ENCODE measurements at places on chromosomes 7 and 10.

- DNase-seq, result no peak
These were observed 62.8 kb downstream of the CFAP46 start for GRCh38 chr10:132879408-132880127.

GRCh38 chr10:70271996-70272924, 11.5 kb downstream of the NPFFR1 start:
- no peak for DNase-seq

DNA sequence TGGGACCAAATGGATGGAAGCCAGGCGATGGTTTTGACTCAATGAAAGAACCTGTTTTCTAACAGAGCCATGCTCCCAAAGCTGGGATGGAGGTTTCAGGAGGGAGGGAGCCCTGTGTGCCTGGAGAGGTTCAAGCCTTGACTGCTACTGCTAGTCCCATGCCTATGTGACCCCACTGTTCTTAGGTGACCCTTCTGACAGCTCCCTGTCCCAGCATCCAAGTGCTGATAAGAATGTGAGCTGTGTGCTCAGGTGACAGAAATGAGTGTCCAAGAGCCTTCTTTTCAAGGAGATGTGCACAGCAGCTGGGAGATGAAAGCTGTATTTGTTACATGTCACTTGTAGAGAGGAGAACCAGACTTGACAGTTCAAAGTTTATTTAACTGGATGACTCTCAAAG, 595.4 kb downstream of the GALNT17 start:
- DNase-seq, result no peak

- no peak for DNase-seq
These were observed 95.9 kb upstream of the AUTS2 start for GRCh38 chr7:69502358-69502757.

- peak; percentile 66 for DNase-seq
These were observed 30.9 kb upstream of the FAM133B start for GRCh38 chr7:92621026-92621540.

DNA sequence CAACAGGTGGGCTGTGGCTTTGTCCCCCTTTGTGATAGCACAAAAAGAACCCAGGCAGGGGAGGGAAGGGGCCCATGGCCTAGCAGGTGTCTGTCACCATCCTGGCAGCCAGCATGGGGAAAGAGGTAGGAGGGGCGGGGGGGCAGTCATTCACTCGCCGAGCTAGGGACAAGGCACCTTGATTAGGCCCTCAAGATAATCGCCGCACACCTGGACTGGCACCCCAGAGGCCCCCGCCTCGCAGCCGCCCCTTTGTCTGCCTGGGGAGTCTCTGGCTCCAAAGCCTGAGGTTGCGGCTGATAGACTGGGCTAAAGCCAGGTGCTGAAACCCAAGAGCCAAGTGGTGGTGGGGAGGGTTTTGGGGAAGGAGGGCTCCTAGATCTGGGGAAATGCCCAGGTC, 151.2 kb upstream of the PCBD1 start:
- DNase-seq, result no peak

DNA sequence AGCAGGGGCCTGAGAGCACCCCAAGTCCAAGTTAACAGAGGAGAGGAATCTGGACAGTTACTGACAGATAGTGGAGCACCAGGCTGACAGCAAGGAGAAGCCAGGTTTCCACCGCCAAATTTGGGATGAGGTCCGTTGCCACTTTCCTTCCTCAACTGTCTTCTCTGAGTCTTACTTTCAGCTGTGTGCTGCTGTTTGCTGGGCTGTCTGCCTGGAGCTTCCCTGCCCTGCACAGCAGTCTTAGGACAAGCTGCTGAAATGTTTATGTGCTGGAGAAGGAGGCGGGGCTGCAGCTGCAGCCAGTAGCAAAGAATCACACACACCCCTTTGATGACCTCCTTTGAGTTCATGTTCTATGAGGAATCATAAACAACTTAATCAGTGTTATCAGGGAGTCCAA, 17.4 kb upstream of the CYP3A7 start:
- DNase-seq, result no peak

DNA sequence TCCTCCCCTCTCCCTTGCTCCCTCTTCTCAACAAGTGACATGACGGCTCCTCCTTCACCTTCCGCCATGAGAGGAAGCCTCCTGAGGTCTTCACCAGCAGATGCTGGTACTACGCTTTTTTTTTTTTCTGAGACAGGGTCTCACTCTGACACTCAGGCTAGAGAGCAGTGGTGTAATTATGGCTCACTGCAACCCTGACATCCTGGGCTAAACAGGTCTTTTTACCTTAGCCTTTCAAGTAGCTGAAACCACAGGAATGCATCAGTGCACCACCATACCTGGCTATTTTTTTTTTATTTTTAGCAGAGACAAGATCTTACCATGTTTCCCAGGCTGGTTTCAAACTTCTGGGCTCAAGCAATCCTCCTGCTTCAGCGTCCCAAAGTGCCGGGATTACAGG, 43.6 kb downstream of the MDH2 start:
- DNase-seq, result no peak

GRCh38 chr10:1166828-1167275, 110.7 kb downstream of the WDR37 start:
- DNase-seq, result no peak

GRCh38 chr10:129719889-129720590, 244.0 kb downstream of the EBF3 start:
- DNase-seq, result no peak

GRCh38 chr10:88401671-88402347, 181.3 kb downstream of the RNLS start:
- DNase-seq, result no peak

DNA sequence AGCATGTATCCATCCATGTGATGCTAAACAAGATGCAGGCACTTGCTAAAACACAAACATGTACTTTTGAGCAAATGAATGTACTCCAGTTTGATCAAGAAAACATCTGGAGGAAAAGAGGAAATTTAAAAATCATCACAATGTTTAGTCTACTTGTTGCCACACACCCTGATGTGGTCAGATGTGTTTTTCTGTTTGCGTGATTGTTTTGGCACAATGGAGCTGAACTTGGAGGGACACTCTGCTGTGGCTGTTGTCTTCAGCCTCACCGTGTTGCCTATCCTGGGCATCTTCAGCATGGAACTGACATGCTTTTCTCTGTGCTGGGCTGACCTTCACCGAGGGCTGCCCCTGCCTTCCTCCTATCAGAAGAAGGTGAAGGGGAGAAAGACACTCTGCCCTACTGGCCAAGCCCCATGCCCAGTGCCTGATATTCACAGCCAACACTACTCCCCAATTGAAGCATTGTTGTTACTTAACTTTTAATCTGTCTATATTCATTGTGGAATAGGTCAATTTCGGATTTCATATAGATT, 268.3 kb upstream of the IGFBP3 start:
- no peak for DNase-seq

GRCh38 chr10:89846786-89847185, 145.4 kb downstream of the KIF20B start:
- DNase-seq, result no peak

DNA sequence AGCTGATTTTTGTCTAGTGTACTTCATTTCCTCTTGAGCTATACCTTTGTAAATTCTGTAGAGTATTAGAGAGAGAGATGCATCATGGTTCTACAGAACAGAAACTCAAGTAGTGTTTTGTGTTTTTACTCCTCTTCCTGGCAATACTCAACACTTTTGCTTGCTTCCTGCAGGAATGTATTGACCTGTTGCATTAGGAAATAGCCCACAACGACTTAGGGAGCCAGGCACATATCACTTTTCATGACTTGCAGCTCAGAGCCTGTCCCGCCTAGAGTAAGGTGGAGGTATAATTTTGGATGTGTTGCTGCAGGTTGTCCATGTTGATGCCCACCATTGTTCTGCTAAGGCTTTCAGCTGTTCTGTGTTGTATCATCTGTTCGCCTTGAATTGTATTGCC, 216.3 kb downstream of the SDK1 start:
- DNase-seq, result no peak

- no peak for DNase-seq
These were observed 9.0 kb upstream of the RHBDD2 start for GRCh38 chr7:75869776-75870379.

DNA sequence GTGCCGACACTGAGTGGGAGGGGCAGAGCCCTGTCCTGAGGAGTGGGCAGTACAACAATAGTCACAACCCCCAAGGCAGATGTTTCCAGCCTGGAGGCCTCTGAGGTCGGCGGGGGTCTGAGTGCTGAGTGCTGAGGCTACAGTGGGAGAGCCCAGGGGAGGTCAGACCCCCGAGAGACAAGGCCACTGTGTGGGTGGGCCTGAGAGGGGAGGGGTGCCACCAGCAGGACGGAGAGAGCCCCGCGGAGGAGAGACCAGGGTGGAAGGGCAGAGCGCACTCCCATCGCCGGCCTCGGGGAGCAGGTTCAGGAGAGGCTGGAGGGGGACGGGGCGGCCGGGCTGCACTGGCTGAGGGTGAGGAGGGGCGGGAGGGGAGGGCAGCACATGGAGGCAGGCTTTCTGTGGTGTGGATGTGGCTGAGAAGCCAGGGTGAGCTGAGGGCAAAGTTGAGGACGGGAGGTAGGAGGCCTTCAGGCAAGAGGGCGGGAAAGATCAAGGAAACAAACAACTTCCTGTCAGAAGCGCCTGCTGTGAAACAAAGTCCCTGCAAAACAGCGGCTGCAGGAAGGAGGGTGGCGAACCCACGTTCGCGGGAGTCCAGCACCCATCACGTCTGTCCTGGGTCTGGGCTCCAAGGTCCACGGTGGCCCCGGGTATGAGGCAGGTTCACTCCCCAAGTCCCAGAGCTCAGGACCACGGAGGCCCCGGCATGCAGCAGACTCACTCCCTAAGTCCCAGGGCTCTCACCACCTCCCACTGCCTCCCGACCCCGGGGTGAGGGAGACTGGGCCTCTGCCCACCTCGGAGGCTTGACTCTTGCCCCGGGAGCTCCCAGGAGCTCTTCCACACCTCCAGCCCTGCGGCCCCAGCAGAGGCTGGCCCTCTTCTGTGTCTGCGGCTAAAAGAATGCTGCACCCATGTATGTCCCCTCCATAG, 76.8 kb upstream of the NKX6-2 start:
- DNase-seq, result no peak

GRCh38 chr7:145175366-145175765, 339.5 kb upstream of the TPK1 start:
- no peak for DNase-seq

GRCh38 chr10:73761781-73762180, 17.6 kb downstream of the SEC24C start:
- no peak for DNase-seq

DNA sequence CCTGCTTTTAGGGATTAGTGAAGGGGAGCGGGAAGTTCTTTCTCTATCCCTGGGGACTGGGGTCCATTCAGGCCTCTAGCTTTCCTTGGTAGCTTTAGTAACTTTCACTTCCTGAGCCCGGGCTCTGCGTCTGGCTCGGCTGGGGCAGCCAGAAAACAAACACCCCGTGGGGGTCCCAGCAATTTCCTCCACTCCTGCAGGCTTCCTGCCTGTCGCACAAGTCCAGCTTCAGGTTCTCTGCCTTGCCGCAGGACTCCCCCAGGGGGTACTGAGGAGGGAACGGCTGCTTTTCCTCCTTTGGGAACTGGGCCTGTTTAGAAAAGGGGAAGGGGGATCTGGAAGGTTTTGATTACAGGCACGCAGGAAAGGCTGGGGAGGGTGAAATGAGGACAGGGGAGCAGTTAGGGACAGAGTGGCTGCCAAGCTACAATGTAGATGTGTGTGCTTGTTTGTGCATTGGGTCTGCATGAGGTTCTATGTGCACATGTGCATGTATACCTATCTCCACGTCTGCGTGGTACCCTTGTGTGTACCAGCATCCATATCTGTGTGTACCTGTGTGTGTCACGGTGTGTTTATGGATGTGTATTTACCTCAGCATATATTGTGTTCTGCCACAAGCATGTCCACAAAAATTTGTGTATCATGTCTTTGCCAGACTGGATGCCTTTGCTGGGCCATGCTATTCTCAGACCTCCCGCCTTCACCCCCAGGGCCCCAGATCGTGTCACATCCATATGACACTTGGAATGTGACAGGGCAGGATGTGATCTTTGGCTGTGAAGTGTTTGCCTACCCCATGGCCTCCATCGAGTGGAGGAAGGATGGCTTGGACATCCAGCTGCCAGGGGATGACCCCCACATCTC, 2.0 kb downstream of the KAZALD1 start:
- DNase-seq, result peak; percentile 14

- DNase-seq, result peak; percentile 7
These were observed 94.1 kb downstream of the COL13A1 start for GRCh38 chr10:69895759-69896158.

DNA sequence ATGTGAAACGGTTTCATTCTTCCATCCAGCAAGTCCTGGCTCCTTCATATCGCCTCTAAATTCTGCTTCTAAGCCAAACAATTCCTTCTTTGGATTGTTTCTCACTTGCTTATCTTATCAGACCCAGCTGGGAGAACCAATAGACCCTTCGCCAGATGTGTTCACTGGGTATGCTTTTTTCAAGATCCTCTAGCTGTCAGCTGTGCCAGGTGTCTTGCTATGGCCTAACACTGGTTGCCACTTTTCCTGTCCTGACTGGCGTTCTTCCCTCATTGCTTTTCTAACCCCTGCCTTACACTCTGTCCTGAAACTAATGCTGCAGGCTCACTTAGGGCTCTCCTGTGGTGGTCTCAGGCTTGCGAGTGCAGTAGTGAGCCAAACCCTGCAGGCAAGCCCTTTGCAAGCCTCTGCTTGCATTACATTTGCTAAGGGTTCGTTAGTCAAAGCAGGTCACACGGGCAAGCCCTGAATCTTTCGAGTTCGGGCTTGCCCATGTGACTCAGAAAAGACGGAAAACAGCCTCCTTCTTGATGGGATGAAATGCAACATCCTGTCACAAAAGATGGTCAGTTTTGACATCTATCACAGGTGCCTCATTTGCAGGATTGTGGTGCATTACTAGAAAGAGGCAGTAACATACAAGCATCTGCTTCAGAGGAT, 92.8 kb downstream of the VWC2 start:
- no peak for DNase-seq

- no peak for DNase-seq
These were observed 14.6 kb downstream of the OTUD1 start for GRCh38 chr10:23453465-23453864.

DNA sequence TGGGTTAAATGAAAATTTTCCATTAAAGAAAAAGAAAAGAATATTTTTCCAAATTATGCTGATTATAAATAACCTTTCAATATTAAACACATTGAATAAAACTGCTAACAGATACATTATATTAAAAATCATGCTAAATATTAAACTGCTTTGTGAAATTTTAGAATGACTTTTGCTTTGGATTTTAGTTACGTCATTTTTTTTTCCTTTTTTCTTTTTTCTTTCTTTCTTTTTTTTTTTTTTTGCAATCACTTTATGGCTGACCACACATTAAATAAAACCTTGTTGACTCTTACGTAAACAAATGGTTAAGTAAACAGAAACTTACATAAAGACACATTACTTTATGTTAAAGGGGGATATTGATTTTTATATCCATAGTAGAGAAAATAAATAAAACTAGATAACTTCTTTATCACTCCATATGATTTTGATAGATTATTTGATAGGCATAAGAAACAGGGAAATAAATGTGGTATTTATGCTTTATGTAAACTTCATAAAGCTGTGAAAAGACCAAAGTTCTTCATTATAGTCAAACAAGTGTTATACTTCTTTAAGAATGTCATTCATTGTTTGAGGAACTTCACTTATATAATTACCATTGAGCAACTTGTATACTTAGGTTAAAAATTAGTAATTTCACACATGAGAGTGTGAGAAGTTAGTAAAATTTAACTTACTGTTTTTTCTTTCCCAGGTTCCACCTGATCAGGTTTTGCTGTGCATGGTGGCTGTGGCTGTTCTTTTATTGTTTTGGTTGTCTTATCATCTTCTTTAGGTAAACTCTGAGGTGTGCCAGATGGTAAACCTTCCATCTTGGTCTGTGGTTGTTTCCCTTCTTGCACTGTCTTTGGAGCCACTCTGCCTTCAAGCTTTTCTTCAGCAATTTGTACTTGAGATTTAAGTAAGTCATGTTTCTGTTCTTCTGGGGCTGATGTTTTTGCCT, 197.3 kb downstream of the PCLO start:
- DNase-seq, result no peak
